Thoracic aorta (tissue), 2 donors: ENCODE measurements at places on chromosomes 3 and 15.
A peak's percentile ranks its signal among the peaks of the same experiment; 100 is the strongest.

- no peak for DNase-seq
These were observed 13.6 kb downstream of the PDZRN3 start for GRCh38 chr3:73611176-73611575.

GRCh38 chr3:150451329-150452048 lies 43.4 kb downstream of the TSC22D2 start:
- no peak for DNase-seq

DNA sequence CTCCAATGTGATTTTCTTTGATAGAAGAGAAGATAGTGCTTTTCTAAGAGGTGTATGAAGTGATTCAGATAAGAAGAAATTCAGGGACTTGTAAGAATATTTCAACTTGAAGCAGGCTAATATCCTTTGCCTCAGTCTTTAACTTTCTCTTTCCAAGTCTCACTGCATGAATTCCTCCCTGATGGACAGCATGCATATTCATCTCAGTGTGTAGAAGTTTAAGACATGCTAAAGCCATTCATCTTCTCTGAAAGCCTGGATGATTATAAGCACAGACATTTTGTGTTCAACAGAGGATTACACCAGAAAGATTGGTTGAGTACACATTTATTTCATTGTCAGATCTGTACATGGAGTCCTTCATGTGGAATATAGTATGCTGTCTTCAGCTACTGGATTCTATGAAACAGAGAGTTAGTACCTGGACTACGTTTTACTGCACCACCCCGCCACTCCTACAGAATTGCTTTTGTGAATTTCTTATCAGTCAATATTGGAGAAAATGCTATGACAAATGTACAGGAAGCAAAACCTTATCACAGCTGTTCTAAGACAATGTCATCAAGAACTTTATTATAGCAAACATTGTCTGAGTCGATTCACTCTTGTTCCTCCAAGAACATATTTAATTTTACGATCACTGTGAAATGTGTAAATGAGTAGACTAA lies 1346.1 kb downstream of the OTOL1 start:
- DNase-seq = no peak

DNA sequence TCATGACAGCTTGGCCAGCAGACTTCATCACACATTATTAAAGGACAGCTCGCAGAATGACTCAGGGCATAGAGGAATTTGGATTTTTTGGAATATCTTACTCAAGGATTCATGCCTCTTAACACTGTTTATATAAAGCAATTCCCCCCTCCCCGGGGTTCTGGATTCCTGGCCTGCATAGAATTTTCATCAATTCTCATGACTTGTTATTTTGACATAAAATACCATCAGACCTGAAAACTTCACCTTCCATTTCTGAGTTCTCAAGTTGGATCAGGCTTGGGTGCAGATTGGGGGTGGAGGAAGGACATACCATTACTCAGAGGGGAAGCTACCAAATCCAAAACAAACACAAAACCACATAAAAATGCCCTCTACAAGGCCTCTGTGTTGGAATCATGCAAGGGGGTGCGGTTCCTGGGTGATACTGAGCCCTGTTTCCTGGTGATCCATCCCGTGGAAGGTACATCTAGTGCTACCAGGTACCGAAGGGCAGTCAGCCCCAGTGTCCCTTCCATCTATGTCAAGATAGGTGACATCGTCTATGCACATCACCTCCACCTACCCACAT lies 95.3 kb downstream of the DAPK2 start:
- DNase-seq = no peak

GRCh38 chr3:5202222-5202621 lies 14.7 kb downstream of the EDEM1 start:
- DNase-seq = no peak

DNA sequence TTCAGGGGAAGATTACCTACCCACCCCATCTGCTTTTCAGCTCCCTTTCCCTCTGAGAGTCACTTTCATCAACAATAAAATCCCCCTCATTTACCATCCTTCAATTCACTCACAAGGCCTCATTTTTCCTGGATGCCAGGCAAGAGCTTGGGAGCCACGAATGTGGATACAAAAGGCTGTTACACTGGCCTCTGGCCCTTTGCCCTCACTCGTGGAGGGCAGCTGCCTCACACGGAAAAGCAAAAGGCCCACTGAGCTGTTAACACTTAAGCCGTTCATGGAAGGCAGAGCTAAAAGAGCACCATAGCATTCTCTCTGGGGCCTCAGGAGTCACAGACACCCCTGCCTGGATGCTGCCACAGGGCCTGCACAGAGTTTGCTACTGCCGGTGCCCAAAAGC lies 102.4 kb upstream of the TUSC7 start:
- no peak for DNase-seq

DNA sequence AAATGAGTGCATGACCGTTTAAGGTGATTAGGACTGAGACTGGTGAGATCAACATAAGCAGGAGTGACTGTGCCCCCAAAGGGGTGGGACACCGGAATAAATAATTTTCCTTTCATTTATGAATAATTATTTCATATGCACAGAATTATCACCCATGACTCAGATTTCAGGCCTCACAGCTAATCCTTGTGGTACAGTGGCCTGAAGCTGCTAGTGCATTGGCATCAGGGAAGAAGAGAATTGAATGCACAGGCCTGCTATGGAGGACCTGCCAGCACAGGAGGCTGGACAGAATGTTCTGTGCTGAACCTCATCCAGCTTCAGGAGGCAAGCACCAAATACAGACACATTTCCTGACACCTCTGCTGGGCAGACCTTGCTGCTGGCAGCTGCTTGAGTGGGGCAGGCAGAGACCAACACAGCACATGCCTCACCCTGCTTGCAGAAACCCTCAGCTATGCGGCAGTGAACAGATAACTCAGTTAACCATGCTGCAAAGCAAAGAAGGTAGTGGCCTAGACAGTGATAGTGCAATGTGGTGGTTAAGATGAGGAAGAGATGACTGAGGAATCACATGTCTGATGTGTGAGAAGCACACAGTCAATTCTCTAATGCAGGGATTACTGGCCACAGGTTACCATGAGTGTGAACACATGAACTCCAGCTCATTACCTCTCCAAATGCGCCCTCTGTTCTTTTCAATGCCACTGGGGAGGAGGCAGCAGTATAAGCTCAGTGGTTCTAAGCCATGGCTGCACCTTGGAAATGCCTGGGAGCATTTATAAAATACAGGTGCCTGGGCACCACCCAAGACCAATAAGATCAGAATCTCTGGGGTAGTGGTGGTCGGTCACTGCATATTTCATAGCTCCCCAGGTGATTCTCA lies 68.1 kb upstream of the SCN5A start:
- no peak for DNase-seq

- peak; percentile 39 for DNase-seq
These were observed 75.7 kb upstream of the SLC4A7 start for GRCh38 chr3:27559835-27560234.

DNA sequence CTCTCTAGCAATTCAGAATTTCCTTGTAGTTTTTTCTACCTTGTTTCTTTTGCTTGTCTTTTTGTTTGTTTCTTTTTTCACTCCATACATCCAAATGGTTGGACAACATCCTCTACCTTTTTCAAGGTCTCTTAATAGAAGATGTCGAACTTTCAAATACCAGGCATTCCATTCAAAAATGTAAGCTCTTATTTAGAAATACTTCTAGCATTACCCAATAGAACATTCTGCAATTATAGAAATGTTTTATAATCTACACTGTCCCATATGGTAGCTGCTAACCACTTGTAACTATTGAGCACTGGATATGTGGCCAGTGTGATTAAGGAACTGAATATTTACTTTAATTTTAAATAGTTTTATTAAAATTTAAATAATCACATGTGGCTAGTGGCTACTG lies 196.2 kb upstream of the MRPL3 start:
- no peak for DNase-seq

- DNase-seq = peak; percentile 45
These were observed 34.0 kb upstream of the DUSP7 start for GRCh38 chr3:52090131-52090932.

DNA sequence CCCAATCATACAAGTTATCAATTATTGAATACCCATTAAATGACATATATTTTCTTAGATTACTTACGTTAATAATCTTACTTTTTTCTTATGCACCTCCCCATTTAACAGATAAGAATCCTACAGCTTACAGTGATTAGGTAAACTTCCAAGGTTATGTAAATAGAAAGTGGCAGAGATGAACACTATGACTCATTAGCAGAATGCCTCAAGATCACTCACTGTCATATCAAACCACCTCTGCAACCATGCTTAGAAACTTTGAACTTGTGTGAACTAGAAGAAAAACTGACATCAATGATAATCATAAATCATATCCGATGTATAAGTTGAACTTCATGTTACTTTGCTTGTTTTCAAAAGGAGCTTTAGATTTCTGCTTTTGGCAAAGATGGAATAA lies 911.6 kb upstream of the ARPP21 start:
- no peak for DNase-seq

GRCh38 chr3:14470461-14470860 lies 68.1 kb downstream of the SLC6A6 start:
- DNase-seq = no peak

DNA sequence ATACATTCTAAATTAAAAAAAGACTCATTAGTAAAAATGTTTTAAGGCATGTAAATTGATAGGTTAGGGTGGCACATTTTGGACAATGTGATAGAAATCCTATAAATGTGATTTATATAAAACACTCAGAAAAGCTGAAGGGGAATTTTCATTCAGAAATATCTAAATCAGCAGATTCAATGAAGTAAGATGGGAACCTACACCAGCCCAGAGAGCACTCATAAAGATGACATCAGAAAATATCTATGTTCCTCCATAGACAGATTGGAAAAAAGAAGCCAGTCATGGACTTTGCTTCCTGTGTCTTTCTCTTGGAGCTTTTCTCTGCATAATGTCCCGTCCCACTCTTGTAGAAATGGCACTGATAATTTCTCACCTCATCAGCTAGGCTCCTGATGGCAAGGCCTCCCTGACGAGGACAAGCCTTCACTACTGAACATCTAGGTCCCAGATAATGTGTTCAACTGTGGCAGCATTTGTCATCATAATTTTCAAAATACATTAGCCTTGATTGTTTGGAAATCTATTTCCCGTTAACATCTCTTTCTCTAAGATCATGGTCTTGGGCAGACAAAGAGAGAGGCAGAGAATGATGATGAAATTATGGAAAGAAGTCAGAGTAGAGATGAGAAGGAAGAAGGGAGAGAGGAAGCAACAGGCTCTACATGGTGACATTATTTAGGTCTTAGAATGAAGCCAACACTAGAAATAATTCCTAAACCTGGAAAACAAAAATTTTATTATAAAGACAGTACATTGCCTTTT lies 354.4 kb downstream of the NTRK3 start:
- DNase-seq = no peak

- DNase-seq = no peak
These were observed 98.4 kb upstream of the PFN2 start for GRCh38 chr3:150069154-150069527.

GRCh38 chr3:155912579-155913190 lies 42.2 kb downstream of the GMPS start:
- no peak for DNase-seq

- DNase-seq = no peak
These were observed 113.7 kb upstream of the GOLGA8J start for GRCh38 chr15:29968895-29969561.

DNA sequence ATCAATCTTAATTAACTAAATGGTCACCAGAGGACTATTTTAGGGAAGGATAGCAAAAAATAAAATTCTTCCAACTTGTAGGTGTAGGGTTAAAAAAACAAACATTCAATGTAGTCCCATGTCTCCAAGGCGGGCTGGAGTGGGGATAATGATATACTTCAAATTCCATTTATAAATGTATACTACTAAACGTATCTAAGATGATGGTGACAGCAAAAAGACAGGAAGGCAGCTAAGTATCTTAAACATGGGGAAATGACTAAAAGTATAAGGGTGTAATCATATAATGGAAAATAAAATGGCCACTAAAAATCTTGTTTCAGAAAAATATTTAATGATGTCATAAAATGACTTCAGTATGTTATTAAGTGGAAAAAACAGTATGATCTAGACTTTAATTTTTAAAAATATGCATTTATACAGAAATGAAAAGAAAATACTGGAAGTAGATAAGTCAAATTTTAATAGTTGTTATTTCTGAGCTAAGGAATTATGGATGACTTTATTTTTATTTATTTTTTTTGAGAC lies 181.7 kb downstream of the SUCLG2 start:
- no peak for DNase-seq

DNA sequence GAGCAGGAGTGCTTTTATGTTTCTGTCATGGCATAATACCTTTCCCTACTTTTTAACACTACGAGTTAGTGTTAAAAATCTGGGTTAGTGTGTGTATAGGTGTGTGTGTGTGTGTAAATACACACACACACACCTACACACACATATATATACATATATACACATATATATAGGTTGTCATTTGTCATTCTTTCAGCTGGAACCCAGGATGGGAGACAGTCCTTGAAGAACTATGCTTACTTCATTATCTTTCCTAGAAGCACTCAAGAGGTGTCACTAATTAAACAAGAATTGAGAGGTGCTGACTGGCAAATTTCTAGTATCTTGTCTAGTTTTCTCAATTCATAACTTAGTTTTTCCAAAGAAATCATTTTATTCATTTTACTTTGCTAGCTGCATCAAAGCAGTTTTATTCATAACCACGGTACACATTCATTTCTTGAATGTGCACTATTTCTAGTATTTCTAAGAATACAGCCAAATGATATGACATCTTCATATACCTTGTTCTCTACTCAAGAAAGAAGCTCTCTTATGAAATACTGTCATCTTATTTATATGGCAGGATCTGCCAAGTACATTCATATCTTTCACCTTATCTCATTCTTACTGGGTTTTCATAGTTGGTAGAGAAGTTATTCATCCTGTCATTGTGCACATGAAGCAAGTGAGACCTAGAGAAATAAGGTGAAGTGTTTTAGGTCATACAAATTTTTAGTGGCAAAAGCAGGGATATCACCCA lies 46.6 kb downstream of the ISL2 start:
- no peak for DNase-seq

DNA sequence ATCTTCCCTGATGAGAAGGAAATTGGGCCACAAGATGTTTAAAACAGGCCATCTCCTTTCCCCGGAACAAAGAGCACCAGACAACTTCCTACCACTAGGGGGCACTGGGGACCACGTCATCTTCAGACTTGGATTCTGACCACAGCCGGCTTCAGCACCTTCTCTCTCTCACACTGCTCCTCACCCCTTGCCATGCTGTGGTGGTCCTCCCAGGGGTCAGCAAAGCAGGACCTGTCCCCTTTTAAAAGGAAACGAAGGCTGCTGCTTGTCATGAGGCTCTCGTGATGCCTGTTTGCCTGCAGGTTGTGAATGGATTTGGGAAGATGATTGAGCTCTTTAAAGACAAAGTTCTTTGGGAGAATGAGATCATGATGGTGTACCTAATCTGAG lies 16.2 kb downstream of the RFT1 start:
- DNase-seq = peak; percentile 42

GRCh38 chr3:175778994-175779393 lies 919.9 kb downstream of the NAALADL2 start:
- DNase-seq = no peak

- DNase-seq = no peak
These were observed 954 bp upstream of the DGKG start for GRCh38 chr3:186362988-186363387.

DNA sequence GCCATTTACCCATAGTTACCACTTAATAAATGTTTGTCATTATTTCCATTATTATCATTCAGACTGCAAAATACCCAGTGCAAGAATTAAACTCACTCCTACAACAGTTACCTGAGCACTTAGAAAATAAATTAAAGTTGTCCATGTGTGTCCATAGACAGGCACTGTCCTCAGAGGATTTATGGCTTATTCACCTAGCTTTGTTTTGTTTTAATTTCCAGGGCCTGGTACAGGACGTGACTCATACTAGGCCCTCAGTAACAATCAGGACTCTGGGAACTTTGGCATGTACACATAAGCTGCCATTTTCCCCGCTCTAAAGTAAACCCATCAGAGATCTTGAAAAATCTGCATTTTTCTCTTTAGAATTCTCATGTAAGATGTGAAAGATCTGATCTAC lies 458.5 kb upstream of the ARRDC4 start:
- DNase-seq = no peak
